Sciatic nerve (tissue), 2 donors: ENCODE measurements at places on chromosomes 2 and 18. TPM values are rescaled to one million over a fixed set of nuclear protein-coding genes. Genes with fewer than 3 reads are reported as not detected.

The ABCB6 gene
- total RNA-seq: 32.6 TPM

The DCDC2C gene
- total RNA-seq: 4.6 TPM

The LYPD1 gene
- 1.2 TPM for total RNA-seq

The SP140L gene
- total RNA-seq: 26.2 TPM

The IL1R2 gene
- total RNA-seq: 5.7 TPM

The ZNF385B gene
- total RNA-seq: 5.3 TPM

The TOGARAM2 gene
- total RNA-seq: 5.3 TPM

The SERPINB12 gene
- total RNA-seq: not detected

The SDC1 gene
- 0.98 TPM for total RNA-seq

The CPO gene
- 0.89 TPM for total RNA-seq

The ATF2 gene
- 71.1 TPM for total RNA-seq

The NPAS2 gene
- total RNA-seq: 17.5 TPM

The AMER3 gene
- total RNA-seq: not detected

The EPB41L3 gene
- total RNA-seq: 73.1 TPM

The SIX3 gene
- not detected for total RNA-seq

The FBXO36 gene
- total RNA-seq: 3.2 TPM

The DNAJB2 gene
- 120 TPM for total RNA-seq

The BOK gene
- total RNA-seq: 31.1 TPM

The DPP10 gene
- 2.2 TPM for total RNA-seq

The CNDP1 gene
- 0.31 TPM for total RNA-seq

The SIGLEC15 gene
- 0.31 TPM for total RNA-seq

The TMEM247 gene
- not detected for total RNA-seq

The NHEJ1 gene
- 15.0 TPM for total RNA-seq

The IL36G gene
- not detected for total RNA-seq

The GALNT13 gene
- 0.49 TPM for total RNA-seq

The PROKR1 gene
- 0.18 TPM for total RNA-seq

The NMUR1 gene
- 1.4 TPM for total RNA-seq

The MEP1B gene
- not detected for total RNA-seq

The DGKD gene
- total RNA-seq: 35.8 TPM

The CRYBA2 gene
- total RNA-seq: not detected

The SLC14A1 gene
- 5.5 TPM for total RNA-seq

The MRO gene
- 2.0 TPM for total RNA-seq

The E2F6 gene
- 14.1 TPM for total RNA-seq

The CRIM1 gene
- total RNA-seq: 209 TPM

The NT5DC4 gene
- total RNA-seq: not detected

The SLC4A1AP gene
- total RNA-seq: 20.7 TPM

The CCDC150 gene
- total RNA-seq: 5.8 TPM

The MAL gene
- 241 TPM for total RNA-seq

The PIGN gene
- 34.3 TPM for total RNA-seq

The GNLY gene
- 8.4 TPM for total RNA-seq

The ARHGAP25 gene
- total RNA-seq: 21.6 TPM

The LIMS3 gene
- 3.7 TPM for total RNA-seq

The TSPYL6 gene
- total RNA-seq: 0.13 TPM

The INPP5D gene
- total RNA-seq: 56.3 TPM

The TFCP2L1 gene
- total RNA-seq: 0.27 TPM

The REG3G gene
- total RNA-seq: not detected

The TUBA3E gene
- not detected for total RNA-seq

The LONRF2 gene
- 11.4 TPM for total RNA-seq

The SMARCAL1 gene
- 30.2 TPM for total RNA-seq

The SNTG2 gene
- 4.4 TPM for total RNA-seq
